ENCODE measurements at places on chromosomes 2 and 18.
A peak's percentile ranks its signal among the peaks of the same experiment; 100 is the strongest.

DNA sequence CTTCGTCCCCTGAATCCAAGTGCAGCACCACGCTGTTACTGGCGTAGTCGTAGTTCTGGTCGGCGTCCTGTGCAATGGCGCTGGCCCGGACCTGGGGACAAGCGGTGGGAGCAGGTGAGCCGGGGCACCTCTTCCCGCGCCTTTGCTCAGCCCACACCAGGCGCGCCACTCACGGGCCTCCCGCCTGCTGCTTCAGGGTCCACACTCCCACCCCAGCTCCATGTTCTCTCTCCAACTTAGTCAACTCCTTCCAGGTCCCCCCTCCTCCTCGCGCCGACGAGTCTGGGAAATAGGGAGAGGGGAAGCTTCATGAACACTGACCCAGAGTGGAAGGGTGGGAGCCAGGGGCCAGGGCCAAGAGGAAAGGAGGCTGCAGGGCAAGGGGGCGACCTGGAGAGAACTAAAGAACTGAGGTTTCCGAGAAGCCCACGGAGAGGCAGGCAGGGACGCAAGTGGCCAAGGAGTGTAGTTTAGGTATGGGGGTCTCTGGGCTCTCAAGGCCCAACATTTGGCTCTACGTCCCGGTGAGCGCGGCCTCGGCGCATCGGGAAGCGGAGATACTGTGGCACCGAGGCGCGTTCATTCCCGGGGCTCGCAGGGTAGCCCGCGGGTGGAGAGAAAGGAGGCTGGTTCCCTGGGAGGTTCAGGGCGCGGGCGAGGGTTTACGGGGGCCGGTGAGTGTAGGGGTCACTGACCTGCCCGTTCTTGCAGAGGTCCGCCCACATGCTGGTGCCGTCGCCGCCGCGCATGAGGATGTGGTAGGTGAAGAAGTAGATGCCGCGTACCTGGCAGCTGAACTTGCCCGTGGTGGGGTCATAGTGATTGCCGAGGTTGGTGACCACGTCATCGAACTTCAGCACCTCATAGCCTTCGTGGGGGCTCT, 1.4 kb downstream of the C1QL2 start:
- no peak for DNase-seq

DNA sequence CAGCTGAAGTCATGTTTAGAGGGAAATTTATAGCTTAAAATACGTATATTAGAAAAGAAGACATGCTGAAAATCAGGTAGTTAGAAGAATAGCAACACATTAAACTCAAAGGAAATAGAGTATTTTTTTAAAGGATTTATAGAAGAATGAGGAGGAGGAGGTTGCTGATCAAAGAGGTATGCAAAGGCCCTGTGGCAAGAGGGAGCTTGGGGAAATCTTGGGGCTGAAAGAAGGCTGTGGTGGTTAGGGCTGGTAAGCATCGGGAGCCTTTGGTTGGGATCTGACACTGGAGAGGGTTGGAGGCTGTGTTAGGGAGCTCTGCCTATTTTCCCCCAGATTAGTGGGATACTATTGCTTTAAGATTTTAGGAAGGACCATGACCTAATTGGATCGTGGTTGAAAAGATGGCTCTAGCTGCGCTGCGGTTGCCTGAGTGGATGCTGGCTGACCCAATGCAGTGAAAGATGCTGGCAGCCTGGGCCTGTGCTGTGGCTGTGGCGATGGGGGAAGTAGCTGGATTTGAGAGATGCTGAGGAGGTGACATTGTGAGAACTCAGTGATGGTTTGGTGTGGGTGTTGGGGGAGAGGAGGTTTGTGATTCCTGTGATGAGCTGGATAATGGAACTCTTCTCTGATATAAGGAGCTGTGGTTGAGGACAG, 11.7 kb downstream of the DGKD start:
- no peak for DNase-seq

GRCh38 chr2:62814123-62814522, 108.6 kb downstream of the EHBP1 start:
- peak; percentile 66 for DNase-seq

- DNase-seq, result no peak
These were observed 28.2 kb downstream of the ACMSD start for GRCh38 chr2:134866498-134867099.

DNA sequence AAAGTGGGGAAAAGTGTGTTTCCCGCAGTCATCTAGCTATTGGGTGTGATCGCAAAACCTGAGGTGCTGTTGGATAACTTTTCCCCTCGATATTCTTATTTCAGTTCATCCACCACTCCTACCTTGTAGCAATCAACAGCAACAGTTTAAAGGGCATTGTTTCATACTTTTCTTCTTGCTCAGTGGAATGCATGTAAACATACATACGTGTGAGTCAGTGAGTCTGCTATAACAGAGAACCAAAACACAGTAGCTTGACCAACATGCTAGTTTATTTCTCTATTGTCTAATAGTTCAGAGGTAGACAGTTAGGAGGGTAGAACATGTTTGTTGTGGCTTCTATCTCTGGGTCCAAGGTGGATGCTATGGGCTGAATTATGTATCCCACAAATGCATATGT, 77.6 kb upstream of the FOXI3 start:
- no peak for DNase-seq

DNA sequence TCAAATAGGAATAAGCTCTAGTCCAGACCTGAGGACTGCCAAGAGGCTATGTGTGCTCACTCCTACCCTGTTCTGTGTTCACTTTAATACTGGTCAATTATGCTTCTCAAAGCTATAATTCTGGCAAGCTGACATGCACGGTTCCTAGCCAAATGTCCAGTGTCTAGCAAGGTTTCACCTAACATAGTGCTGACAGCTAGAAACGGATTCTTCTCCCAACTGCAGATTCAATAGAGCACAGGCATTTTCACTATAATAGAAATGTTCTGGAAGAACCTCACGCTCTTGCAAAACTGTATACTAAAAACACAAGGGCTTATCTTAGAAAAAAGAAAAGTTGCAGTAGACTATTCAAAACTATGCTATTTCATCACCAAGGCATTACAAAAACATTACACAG, 45.1 kb downstream of the HDAC4 start:
- DNase-seq, result peak; percentile 50

- no peak for DNase-seq
These were observed 230.1 kb downstream of the SEPTIN10 start for GRCh38 chr2:109383505-109384307.

All from muscle of back (tissue), 13 donors.